HT1080 (cell line): ENCODE measurements at places on chromosomes 3 and 15. TPM values are rescaled to one million over a fixed set of nuclear protein-coding genes. Genes with fewer than 3 reads are reported as not detected.

- no peak for DNase-seq
Observed at GRCh38 chr3:94794563-94794962, 731.7 kb downstream of the NSUN3 start.

The A4GNT gene
- total RNA-seq, result not detected in 2 replicates

The AMOTL2 gene
- 197 and 213 TPM in 2 replicates for total RNA-seq

The CLDN11 gene
- total RNA-seq, result 0.23 TPM in 1 of 2 replicates, not detected in the other

The PLSCR4 gene
- 2.6 and 2.7 TPM in 2 replicates for total RNA-seq

DNA sequence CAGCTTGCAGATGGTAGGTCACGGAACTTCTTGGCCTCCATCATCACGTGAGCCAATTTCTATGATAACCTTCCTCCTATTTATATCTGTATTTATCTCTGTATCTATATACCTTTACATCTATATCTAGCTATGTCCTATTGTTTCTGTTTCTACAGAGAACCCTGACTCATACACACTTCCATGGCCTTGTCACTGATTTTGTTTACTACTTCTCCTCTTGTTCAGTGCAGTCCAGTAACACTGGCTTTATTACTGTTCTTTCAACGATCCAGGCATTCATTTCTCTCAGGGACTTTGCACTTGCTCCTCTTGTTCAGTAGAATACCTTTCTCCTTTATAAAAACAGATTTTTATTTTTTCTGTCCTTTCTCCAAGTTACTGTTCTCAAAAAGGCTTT, 937.0 kb upstream of the ALCAM start:
- no peak for DNase-seq

GRCh38 chr3:126202276-126202675, 21.9 kb upstream of the ALDH1L1 start:
- DNase-seq, result no peak

GRCh38 chr3:34256021-34256420, 457.6 kb downstream of the PDCD6IP start:
- no peak for DNase-seq

- DNase-seq, result no peak
Observed at GRCh38 chr15:60589728-60590127, 110.8 kb upstream of the ICE2 start.

- DNase-seq, result peak; percentile 39
Observed at GRCh38 chr3:124246949-124247348, 255.0 kb upstream of the ROPN1 start.

The STRA6 gene
- 0.10 TPM in 1 of 2 replicates, not detected in the other for total RNA-seq

- peak; percentile 84 for DNase-seq
Observed at GRCh38 chr3:126616931-126617330, 38.0 kb downstream of the TXNRD3 start.

- no peak for DNase-seq
Observed at GRCh38 chr3:46321461-46322104, 32.3 kb upstream of the CCR2 start.

- no peak for DNase-seq
Observed at GRCh38 chr15:41966414-41966812, 5.9 kb downstream of the EHD4 start.

DNA sequence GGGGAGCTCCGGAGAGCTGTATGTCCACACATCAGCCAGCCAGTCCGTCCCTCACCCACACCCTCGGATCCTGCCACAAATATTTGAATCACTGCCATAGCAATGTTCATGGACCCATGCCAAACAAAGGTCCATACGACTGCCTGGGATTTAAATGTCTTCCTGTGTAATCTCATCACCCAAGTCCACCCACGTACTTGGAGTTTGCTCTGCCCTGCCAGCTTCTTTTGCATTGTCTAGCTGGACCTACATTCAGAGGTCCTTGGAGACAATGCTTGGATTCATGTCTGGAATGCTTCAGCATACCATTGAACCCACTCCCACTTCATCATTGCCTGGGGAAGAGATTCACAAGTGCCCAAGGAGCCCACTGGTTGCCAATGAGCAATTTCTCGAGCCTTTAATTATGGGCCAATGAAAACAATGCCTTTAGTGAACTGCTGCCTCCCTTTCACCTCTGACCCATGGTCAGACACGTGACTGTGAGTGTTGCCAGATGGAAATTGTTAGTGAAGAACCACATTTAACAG, 90.4 kb upstream of the PHLDB2 start:
- DNase-seq, result peak; percentile 100

- no peak for DNase-seq
Observed at GRCh38 chr3:191120447-191121298, 78.4 kb upstream of the OSTN start.

DNA sequence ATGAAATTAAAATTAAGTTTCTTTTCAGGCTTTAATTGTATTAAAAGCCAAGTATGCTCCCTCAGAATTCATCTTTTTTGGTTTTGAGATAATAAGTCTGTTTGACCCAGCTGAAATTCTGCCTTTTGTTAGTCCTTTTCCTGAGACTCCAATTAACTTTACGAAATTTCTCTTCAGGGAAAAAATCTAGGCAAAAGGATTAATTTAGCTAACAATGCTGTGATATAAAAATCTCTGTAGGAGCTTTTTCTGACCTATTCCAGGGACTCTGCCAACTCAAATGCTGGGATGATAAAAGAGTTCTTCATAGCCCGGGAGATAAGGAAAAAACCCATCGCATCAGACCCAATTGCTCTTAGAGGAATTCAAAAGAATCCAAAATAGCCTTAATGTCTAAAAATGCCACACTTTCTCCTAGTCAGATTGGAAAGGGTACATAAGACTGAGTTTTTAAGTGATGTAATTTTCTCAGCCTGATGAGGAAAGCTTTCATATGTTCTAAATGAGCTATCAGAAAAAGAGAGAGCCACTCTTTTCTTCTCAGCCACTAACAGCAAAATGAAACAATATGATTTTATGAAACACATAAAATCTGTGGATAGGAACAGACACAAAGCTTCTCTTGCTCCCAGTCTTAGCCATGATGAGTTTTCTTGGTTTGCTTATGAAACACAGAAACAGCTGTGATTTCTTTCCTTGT, 405.1 kb downstream of the ROBO1 start:
- DNase-seq, result no peak

GRCh38 chr15:66758844-66759243, 56.8 kb downstream of the SMAD6 start:
- no peak for DNase-seq

- DNase-seq, result peak; percentile 98
Observed at GRCh38 chr3:58526515-58526957, 10.5 kb downstream of the ACOX2 start.
